ENCODE measurements at places on chromosomes 5 and 9.

GRCh38 chr9:16193066-16193465, 640.2 kb downstream of the CCDC171 start:
- no peak for DNase-seq

- DNase-seq, result peak; percentile 85
Observed at GRCh38 chr9:111926421-111926875, 29.8 kb downstream of the UGCG start.

DNA sequence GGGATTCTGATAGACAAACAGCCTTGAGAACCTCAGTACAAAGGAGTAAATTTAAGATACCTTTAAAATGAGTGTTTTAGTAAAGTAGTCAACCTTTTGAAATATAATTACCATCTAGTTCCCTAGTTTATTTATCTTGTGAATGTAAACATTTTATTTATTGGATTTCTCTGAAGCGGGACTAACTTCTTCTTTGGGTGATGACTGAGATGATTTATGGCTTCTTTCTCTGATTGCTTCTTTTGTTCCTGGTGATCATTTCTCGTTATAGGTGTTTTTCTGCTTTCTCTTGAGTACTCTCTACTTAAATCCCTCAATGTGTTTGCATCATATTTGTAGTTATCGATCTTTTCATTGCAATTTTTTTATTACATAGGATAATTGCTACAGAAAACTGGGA, 33.2 kb downstream of the PRDM6 start:
- DNase-seq, result no peak

DNA sequence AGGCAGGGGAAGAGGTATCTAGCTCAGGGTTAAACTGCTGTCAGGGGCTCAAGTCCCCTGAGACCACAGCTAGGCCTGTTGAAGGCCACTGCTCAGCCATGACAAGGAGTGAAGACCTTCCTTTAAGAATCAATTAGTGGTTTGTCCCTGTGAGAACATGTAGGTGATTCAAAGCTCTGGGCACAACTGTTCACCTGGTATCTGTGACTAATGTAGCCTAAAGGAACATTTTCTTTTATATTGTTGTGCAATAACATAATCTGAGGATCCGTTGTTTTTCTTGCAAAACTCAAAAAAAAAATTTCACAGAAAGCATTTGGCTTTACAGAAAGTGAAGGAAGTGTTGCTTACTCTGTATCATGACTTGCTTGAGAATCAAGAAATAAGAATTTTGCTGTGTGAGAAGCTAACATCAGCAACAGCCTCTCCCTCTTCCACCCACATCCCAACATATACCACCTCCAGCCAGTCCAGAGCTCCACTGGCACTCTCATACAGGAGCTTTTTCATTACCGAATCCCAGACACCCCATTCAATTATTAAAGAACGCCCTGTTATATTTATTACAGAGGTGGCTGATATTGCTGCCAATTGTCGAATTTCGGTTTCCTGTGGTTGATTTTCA, 807.0 kb downstream of the TLE4 start:
- DNase-seq, result no peak
